ENCODE measurements at places on chromosomes 5 and 9.

- no peak for DNase-seq
Observed at GRCh38 chr5:124236361-124237205, 509.9 kb downstream of the ZNF608 start.

DNA sequence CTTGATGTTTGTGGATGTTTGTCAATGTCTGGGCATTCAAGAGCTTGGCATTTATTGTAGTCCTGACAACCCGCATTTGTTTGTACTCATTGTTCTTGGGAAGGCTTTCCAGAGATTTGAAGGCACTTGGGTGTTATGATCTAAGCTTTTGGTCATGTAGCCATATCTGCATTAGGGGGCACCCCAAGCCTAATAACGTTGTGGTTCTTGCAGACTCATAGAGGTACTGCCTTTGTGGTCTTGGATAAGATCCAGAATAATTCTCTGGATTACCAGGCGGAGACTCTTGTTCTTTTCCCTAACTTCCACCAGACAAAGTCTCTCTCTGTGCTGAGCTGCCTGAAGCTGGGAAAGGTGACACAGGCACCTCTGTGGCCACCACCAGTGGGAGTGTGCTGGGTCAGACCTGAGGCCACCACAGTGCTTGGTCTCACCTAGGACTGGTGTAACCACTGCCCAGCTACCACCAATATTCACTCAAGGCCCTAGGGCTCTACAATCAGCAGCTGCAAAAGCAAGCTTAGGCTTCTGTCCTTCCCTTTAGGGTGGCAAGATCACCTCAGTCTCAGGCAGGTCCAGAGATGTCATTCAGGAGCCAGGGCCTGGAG is 144.4 kb upstream of the TAS2R1 start:
- DNase-seq = no peak

DNA sequence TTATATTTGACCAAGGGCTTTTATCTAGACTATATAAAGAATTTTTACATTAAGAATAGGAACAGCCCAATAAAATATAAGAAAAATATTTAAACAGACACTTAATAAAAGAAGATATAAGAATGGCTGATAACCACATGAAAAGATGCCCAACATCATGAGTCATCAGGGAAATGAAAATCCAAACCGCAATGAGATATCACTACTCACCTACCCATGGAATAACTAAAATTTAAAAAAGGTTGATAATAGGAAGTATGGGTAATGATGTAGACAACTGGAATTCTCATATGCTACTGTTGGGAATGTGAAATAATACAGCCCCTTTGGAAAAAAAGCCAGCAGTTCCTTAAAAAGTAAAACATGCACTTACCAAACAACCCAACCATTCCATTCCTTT is 206.9 kb upstream of the PCSK5 start:
- no peak for DNase-seq

DNA sequence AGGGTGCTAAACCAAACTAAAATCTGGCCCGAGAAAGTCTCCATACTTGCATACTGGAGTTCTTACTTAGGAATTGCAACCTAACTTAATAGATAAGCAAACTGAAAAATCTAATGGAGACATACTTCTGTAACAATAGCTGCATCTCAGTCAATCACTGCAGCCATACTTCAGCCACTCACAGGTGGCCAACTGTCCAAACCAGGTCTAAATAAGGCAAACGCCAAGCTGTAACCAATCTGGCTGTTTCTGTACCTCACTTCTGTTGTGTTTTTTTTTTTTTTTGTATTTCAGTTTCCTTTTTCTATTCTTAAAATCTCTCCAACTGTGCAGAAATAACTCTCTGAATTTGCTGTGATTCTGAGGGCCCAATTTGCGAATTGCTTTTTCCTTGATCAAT is 4.4 kb upstream of the NDUFB6 start:
- DNase-seq = no peak

DNA sequence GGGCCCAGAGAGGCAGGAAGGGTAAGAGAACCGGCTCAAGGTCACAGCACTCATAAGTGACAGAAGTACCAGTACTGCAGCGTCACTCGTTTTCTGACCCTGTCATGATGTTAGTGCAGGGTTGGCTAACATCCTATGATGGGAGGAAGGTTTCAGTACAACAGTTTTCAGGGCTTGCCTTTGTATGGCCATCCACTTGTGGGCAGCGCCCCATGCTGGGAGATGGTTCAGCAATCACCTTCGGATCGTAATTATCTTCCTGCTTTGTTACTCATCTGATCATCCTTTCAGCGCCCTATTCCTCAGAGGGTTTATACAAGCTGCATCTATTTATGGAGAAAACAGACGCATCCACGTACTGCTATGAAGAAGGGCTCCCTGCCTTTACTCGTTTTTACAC is 2.4 kb downstream of the MAP1B start:
- DNase-seq = no peak

- no peak for DNase-seq
Observed at GRCh38 chr5:91076138-91076537, 307.0 kb downstream of the ARRDC3 start.

DNA sequence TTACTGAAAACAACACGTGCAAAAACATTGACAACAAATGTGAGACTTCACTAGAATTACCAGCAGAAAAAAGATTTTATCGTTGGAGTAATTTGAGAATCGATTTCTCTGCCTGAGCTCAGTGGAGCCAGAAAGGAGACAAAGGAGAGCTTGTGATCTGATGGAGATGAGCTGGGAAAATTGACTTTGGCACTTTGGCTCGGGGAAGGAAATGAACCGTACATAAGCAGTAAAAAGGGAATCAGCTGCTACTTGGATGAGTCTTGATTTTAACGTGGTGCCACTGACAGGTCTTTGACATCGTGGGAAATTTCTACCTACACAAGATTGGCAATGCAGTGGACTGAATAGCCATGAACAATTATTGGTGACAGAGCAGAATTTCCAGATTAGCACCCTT is 244.7 kb upstream of the RPS23 start:
- DNase-seq = no peak

GRCh38 chr5:178478370-178478769 is 111.8 kb downstream of the COL23A1 start:
- no peak for DNase-seq

DNA sequence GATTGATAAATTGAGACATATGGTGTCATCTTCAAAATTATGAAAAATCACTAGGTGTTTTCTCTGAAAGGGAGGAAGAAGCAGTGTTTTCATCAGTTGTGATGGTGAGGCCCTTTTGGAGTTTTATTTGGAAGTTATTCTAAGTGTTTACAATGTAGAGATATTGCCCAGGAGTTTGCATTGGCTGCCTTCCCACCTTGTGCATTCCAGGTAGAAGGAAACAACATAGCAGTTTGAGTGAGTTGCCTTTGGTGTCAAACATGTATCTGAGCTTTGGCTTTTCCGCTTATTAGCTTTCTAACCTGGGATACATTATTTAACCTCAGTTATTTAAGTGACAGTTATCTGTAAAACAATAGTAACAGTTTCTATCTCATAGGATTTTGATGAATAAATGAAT is 122.5 kb downstream of the SCAMP1 start:
- DNase-seq = no peak

GRCh38 chr5:56327809-56328208 is 94.7 kb upstream of the ANKRD55 start:
- no peak for DNase-seq

- DNase-seq = no peak
Observed at GRCh38 chr5:178417391-178417811, 172.8 kb downstream of the COL23A1 start.

- DNase-seq = no peak
Observed at GRCh38 chr9:97756991-97757390, 59.9 kb upstream of the XPA start.

DNA sequence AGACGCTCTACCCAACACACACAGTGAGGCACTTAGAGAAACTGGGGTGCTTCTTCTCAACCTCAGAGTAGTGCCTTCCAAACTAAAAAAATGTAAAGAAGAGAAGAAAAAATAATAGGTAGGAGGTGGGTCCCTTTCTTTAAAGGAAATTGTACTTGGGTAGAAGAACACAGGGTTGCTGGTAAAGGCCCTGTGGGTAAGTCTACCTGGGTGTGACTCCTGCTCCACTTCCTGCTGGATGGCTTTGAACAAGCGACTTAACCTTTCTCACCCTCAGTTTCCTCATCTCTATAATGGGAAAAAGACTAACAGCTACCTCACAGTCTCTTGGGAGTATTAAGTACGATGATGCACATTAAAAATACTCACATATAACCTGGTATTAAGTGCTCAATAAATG is 32.1 kb upstream of the GLRA1 start:
- no peak for DNase-seq

- DNase-seq = no peak
Observed at GRCh38 chr5:116942622-116943021, 368.0 kb upstream of the SEMA6A start.
